ENCODE measurements at places on chromosomes 4 and X. TPM values are rescaled to one million over a fixed set of nuclear protein-coding genes. Genes with fewer than 3 reads are reported as not detected.

GRCh38 chr4:16785793-16786527, 112.5 kb downstream of the LDB2 start:
- DNase-seq = no peak

DNA sequence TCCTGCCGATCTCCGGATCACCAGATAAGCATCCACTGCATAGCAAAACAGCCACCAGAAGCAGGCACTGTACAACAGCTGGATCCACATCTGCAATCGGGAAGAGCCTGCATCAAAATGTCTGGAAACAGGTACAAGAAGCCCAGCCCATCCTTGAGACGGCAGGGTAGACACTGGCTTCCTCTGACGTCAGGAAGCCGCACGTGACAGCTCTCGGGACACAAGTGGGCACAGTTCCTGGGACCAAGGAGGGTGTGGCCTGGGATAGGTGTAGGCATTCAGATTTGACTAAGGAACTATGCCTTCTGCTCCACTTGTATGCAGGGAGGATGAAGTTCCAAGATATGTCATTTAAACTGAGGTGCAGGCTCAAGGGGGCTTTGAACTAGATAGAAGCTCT, 6.3 kb downstream of the GPR143 start:
- DNase-seq = no peak

- no peak for DNase-seq
Observed at GRCh38 chr4:150583287-150584110, 1.5 kb downstream of the MAB21L2 start.

GABRB1 gene
- not detected for total RNA-seq

All from activated B cell treated with CpG ODN at 0.5 μM for 24 hours (primary cell).